ENCODE measurements at places on chromosomes 1 and 21. TPM values are rescaled to one million over a fixed set of nuclear protein-coding genes. Genes with fewer than 3 reads are reported as not detected.

The CHODL gene
- total RNA-seq = not detected

The CFHR2 gene
- total RNA-seq = not detected

The FALEC gene
- not detected for total RNA-seq

The LCE1B gene
- not detected for total RNA-seq

The TEDDM1 gene
- total RNA-seq = not detected

The RPTN gene
- not detected for total RNA-seq

The FCAMR gene
- total RNA-seq = not detected

The WDR64 gene
- not detected for total RNA-seq

The PGBD2 gene
- total RNA-seq = 3.2 TPM

The OR2T35 gene
- total RNA-seq = not detected

The EPHA10 gene
- 1.2 TPM for total RNA-seq

The FHAD1 gene
- 0.64 TPM for total RNA-seq

The GOLT1A gene
- 4.4 TPM for total RNA-seq

The GPR37L1 gene
- total RNA-seq = 0.14 TPM

The PROK1 gene
- not detected for total RNA-seq
